ENCODE measurements at places on chromosomes 6 and 20. TPM values are rescaled to one million over a fixed set of nuclear protein-coding genes. Genes with fewer than 3 reads are reported as not detected.

DNA sequence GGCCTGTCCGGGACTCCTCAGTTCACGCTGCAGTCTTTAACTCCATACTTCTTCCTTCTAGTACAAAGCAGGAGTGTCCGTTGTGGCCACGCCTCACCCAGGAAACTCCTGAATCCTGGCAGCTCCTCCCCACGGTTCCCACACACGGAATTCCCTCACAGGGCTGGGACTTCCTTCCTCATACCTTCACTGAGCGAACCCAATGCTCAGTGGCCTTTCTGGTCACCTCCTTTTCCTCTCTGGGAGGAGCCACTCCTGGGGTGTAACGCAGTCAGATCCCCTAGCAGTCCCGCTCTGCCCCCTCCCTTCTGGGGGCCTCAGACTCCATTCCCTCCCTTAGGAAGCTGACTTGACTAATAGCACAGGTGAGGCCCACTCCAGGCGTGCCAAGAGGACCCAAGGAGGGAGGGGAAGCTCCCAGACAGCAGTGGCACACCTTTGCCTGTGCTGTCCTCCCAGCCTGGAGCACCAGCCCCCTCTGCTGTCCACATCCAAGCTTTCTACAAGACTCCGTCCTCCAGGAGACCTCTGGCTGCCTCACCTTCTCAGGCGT, at the start of gene SLC52A3:
SLC52A3 (minus strand) TSS at position 75 of the 553 bp plus-strand sequence. CDS start 2,726 bp downstream, outside the sequence.
- no peak for DNase-seq

GRCh38 chr6:33080127-33081089, 4.6 kb downstream of the HLA-DPB1 start:
- DNase-seq = peak; percentile 35

DNA sequence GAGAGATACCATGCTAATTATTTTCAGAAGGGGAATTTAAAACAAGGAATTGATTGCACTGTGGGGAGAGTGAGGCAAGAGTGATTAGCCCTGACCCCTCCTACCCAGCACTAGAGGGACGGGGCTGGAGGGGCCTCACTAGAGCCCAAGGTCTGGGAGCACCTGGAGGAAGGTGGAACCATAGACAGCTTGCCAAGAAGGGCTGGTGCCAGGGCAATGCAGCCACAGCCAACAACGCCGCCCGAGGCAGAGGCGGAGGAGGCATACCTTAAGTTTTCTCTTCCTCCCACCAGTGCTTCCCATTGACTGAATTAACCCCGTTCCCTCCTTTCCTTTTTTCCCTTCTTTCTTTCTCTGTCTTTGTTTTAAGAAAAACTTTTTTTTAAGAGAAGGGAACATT, 40.0 kb downstream of the IYD start:
- no peak for DNase-seq

- DNase-seq = no peak
Measured at GRCh38 chr20:46670228-46670584, 18.9 kb upstream of the SLC13A3 start.

DNA sequence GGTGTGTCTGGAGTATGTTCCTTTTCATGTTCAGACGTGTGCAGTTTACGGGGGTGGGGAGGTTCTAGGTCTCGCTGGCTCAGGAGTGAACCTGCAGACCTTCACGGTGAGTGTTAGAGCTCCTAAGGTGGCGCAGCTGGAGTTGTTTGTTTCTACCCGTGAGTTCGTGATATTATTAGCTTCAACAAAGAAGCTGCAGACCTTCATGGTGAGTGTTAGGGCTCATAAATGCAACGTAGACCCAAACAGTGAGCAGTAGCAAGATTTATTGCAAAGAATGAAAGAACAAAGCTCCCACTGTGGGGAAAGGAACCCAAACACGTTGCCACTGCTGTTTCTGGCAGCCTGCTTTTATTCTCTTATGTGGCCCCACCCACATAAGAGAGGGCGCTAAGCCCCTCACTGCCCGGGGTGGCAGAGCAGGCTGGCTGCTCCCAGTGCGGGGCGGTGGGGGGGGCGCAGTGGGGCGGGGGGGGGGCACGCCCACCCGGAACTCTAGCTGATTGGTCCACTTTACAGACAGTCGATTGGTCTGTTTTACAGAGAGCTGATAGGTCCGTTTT, 41.3 kb upstream of the GMPR start:
- DNase-seq = no peak

DNA sequence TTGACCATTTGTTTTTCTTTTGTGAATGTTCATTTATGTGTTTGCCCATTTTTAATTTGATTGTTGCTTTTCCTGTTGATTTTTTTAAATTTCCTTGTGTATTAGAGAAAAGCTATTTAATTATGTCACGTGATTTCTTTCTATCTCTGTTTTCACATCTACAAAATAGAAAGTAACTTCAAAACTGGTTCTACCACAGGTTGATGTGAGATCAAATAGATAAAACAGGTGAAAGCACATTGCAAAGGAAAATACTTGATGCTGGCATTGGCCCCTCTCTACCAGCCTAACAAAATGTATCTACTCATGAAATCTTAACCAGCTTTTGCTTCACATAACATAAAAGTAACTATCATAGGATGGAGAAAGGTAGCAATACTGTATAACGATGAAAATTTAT, 129.2 kb downstream of the TMEM242 start:
- no peak for DNase-seq

GRCh38 chr6:108846628-108847027, 1.6 kb upstream of the ARMC2 start:
- no peak for DNase-seq

GRCh38 chr20:40672095-40672494, 16.9 kb downstream of the MAFB start:
- no peak for DNase-seq

- no peak for DNase-seq
Measured at GRCh38 chr6:168362276-168362990, 42.9 kb upstream of the DACT2 start.

DNA sequence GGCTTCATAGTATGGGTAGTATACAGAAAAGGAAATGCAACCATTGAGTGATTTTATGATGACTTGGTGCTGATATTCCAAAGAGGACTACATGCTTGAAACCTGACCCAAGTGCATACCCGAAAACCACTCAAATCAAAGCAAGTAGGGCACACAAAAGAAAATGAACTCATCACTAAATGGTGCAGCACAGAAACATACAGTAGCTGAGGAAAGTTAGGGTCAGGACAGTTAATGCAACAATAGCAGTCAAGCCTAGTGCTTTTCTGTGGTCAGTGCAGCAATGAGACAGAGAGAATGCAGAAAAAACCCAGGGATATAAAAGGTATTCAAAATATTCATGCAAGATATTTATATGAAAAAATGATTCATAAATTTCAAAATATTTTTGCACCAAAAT, 711.1 kb downstream of the EPHA7 start:
- no peak for DNase-seq

- DNase-seq = no peak
Measured at GRCh38 chr6:5718231-5718947, 288.3 kb downstream of the NRN1 start.

GRCh38 chr6:87869064-87869905, 167.3 kb upstream of the AKIRIN2 start:
- no peak for DNase-seq

DNA sequence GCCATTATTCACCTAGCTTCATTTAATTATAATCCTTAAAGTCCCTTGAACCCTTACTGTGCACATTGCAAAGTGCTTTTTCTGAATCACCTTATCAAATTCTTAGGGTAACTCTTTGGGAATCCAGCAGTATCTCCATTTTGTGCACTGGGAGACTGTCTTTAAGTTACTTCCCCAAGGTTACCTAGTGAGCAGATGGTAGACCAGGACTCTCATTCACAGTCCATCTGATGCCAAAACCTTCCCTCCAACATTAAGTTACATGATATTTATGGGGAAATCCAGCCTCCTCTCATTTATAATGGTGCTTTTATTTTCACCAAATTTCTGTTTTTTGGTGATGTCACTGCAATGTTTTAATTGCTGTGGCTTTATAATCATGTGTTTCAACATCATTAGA, 75.7 kb downstream of the NCOA7 start:
- DNase-seq = no peak

DNA sequence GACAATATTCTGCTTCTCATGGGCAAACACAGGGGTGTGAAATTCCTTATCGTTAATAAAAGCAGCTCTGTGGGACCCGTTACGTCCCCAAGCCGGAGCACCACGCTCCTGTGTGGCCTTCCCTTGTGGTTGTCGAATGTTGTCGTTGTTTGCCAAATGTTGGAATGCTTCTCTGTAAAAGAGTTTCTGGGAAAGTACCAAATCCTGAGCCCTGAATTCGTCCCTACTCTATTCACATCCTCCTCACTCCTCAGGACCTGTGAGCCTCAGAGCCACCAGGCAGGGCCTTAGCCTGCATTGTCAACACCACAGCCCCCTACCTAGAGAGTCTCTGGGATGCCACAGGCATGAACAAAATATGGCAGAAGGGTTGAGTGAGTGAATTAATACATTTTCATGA, 64.0 kb downstream of the THBS2 start:
- no peak for DNase-seq

DNA sequence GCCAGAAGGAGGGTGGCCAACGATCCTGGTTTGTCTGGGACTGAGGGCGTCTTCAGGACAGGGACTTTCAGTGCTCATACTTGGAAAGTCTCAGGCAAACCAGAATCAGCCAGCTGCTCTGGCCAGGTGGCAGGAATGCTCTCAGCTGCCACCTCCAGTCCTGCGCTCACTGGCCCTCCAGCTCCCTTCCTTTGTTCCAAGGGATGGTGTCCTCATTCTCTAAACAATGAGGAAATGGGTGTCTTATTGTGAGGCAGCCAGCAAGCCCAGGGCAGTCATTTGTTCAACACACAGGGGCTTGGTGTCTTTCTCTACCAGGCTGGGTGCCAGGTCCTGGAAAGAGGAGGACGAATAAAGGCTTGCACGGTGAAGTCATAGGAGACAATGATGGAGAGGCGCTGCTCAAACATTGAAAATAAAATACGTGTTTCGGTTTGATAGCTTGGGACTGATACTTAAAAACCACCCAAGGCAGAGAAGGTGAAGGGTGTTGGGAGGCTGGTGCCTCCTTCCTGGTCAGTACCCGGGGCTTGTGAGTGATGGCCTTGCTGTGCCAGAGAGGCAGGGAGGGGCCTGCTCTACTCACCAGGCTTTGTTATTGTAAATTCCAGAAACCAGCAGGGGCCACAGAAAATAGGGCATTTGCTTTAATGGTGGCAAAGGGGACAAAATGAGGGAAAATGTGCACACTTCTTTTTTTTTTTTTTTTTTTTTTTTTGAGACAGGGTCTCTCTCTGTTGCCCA, 11.3 kb upstream of the TMEM181 start:
- DNase-seq = no peak

GRCh38 chr20:54152227-54153040, 21.4 kb downstream of the CYP24A1 start:
- no peak for DNase-seq

The HSPA12B gene
- 6.5 TPM for total RNA-seq

The NHSL1 gene
- 9.7 TPM for total RNA-seq

The ISM1 gene
- 25.1 TPM for total RNA-seq

All from thoracic aorta (tissue), 2 donors.